Naive B cell (primary cell): ENCODE measurements at places on chromosomes 4 and X. TPM values are rescaled to one million over a fixed set of nuclear protein-coding genes. Genes with fewer than 3 reads are reported as not detected.

SORCS2 gene
- not detected for polyA plus RNA-seq

DNA sequence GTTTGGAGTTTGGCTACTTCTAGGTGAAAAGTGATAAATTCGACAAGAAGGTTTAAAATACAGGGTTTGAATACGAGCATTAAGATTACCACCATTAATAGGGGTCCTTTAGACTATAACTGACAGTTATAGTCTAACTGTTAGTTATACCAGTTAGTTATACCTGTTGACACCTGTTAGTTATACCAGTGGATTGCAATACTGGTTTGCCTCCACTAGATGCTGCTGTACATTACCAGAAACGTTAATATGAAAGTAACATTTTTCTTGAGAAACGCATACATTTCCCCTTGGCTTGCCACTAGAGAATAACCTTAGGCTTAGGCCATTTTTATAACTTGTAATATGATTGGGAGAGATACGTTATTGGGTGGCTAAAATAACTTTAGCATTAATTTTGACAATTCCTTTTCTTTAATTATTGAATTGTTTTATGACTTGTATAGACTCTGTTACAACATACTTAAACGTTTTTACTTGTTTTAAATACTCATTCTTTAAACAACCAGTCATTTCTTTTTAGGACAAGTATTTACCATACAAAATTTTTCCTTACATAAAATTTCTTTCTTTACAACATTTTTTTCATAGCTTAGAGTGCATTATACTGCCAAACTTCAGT lies 911.2 kb downstream of the FSTL5 start:
- DNase-seq: no peak

GRCh38 chr4:88171206-88171605 lies 12.8 kb upstream of the ABCG2 start:
- DNase-seq: no peak

CD38 gene
- polyA plus RNA-seq: 25.6 TPM

- no peak for DNase-seq
Measured at GRCh38 chrX:48475296-48475695, 703 bp upstream of the FTSJ1 start.

- DNase-seq: peak; percentile 23
Measured at GRCh38 chrX:16826207-16826606, 39.9 kb downstream of the TXLNG start.
